Activated CD8-positive, alpha-beta memory T cell treated with anti-CD3 and anti-CD28 coated beads for 1 hour (primary cell): ENCODE measurements at places on chromosomes 5 and 9.

GRCh38 chr9:16705111-16705604, 165.3 kb downstream of the BNC2 start:
- DNase-seq = no peak

DNA sequence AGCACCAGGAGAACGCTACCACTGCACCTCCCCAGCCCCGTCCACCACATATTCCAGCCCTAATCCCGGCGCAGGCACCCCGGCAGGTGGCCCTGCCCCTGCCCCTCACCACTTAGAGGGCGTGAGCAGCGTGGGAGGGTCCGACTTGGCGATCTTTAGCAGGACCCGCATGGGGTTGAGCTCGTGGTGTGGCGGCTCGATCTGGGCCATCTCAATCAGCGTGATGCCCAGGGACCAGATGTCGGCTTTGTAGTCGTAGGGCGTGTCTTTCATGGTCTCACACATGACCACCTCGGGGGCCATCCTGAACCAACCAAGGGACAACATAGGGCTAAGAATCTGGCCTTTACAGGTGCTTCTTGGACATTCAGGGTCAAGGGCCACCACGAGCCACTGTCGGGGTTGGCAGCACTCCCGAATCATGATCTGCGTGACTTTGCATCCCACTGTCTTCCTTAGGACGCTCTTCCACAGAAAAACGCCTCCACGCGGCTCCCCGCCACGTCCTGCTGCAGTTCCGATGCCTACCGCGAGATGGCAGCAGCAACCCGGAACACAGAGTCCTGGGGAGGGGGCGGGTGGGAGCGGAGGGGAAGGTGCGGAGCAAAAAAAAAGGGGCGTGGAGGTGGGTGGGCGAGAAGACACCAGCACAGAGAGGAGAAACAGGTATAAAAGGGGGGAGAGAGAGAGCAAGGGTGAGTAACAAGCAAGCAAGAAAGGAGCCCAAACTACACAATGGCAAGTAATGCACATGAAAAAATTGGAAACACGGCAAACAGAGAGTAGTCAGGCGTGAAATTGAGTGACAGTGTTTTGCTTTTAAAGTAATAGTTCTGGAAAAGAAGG, 81.3 kb downstream of the STK10 start:
- DNase-seq = no peak

DNA sequence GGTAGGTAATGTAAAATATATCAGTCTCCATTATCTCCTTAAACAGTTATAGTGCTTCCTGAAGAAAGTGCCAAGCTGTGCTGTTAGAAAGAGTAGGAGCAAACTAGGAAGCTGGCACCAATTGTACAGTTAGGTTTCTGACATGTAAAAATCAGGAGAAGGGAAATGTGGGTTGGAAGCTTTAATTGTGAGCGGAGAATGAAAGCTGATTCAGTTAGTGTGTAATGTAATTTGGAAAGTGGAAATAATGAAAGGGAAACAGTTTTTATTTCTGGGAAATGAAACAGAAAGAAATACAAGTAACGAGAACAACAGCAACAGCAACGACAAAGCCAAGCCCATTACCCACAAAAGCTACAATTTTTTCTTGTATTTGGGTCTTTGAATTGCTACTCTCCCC, 48.8 kb upstream of the JAK2 start:
- DNase-seq = no peak

DNA sequence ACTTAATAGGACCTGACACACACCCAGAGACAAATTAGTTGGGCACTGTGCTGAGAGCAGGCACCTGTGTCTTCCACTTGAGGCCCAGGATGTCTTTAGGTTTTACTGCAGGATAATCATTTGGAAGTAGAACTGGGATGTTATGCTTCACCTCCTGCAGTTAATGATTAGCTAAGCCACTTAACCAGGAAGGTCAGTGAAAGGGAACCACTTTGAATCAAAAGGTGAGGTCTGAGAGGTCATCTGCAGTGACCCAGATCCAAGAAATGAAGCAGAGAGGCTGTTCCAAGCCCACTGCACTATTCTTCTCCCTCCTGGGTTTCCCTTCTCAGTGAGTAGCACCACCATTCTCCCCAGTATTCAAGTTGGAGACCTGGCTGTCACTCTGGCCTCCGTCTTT, 110.5 kb downstream of the SNX18 start:
- DNase-seq = no peak

DNA sequence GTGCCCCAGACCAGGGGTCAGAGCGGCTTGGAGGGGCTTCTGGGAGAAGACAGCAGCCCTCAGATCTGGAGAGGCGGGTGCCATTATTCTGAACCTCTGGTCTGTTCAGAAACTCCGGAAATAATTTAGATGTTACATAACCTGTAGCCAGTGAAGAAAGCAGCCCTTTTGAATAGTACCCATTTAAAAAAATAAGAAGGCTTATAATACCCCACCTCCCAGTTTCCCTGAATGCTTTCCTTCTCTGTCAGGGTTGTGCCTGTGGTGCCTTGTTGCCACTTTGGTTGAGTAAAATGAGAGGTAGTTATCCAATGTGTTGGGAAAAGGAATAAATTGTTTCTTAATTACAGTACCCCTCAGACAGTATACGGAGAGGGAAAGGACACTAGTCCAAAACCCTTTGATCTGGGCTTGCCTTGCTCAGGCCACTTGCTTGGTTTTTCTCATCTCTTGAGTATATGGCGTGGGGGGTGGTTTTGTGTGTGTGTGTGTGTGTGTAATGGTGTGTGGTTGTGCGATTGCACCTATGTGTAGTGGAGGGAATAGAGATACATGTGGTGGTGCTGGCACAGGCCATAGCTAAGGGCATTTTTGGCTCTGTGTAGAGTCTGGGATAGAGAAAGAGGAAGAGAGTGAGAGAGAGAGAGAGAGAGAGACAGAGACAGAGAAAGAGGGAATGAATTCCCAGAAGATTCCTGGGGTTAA, 59.1 kb upstream of the TLR4 start:
- no peak for DNase-seq

DNA sequence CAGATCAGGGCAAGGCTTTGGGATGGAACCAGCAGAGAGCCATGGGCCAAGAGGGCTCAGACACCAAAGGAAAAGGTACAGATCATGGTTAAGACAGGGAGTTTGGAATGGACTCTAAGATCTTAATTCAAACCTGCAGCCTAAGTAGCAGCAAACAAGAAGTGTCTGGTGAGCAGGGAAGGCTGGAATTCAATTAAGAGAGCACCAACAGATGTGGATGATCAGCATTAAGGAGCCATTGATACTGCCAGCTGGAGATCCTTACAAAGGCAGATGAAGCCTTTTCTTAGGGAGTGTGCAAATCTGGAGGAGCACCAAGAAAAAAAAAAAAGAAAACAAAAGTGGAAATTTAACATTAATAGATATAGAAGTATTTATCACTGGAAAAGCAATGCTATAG, 516.8 kb downstream of the RASEF start:
- no peak for DNase-seq
